ENCODE measurements at places on chromosomes 6 and 20. TPM values are rescaled to one million over a fixed set of nuclear protein-coding genes. Genes with fewer than 3 reads are reported as not detected.

DNA sequence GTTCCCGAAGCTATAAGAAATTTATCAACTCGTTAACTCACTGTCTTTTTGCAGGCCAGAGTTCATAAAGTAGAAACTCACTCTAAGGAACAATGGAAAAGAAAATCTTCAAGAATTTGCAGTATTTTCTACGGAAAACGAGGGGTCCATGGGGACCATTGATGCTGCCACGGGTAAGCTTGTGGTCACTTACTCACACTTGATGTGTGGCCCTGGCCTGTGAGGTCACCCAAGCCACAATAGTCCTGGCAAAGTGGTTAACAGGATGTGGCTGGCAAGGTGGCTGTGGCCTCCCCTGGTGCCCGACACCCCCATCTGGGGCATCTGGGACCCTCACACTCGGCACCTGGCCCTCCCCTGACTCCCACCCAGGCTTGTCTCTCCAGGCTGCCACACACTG, 123.4 kb downstream of the C6orf118 start:
- H3K27ac ChIP-seq, result no peak overlapping the region
- no peak for DNase-seq
- H3K4me3 ChIP-seq, result no peak overlapping the region
- H3K4me1 ChIP-seq, result no peaks in the 10 kb centered on the region
- H3K36me3 ChIP-seq, result no peaks in the 10 kb centered on the region

- no peak overlapping the region for H3K4me3 ChIP-seq
- H3K36me3 ChIP-seq, result no peaks in the 10 kb centered on the region
- DNase-seq, result no peak
- H3K27ac ChIP-seq, result no peak overlapping the region
- H3K27me3 ChIP-seq, result no peaks in the 10 kb centered on the region
These were observed 60.9 kb upstream of the SMIM8 start for GRCh38 chr6:87261534-87261933.

DNA sequence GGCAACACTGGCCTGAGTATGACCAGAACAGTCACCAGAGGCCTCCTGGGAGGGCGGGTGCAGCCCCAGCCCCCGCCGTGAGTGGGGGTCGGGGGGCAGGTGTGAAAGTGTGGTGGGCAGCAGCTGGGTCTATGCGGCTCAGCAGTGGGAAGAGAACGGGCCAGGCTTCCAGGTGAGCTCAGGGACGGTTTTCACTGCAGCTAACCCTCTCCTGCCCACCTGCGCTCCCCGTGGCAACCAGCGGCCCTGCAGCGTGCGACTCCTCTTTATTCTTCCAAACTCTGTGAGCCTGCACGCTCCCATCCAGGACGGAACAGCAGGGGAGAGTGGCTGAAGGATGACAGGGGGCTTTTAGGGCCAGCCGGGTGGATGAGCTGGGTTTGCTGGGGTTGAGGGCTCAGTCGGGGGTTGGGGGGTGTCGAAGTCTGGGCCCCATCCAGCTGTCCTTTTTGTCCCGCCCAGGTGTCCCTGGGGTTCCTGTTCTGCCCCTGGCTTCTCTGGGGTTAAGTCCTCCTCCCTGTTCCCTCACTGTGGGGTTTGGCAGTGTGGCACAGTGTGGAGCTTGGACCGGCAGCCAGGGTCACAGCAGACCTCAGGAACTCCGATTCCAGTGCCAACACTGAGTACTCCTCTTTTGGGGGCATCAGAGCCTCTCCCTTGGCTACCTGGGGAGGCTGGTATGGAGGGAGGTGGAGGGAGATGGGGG, 859 bp upstream of the BIRC7 start:
- no peak overlapping the region for H3K27ac ChIP-seq
- H3K4me3 ChIP-seq, result no peak overlapping the region
- H3K36me3 ChIP-seq, result no peaks in the 10 kb centered on the region
- no peaks in the 10 kb centered on the region for H3K27me3 ChIP-seq

- no peaks in the 10 kb centered on the region for H3K4me1 ChIP-seq
- DNase-seq, result no peak
- H3K27ac ChIP-seq, result no peak overlapping the region
- no peaks in the 10 kb centered on the region for H3K27me3 ChIP-seq
- H3K4me3 ChIP-seq, result no peak overlapping the region
These were observed 59.4 kb downstream of the PDSS2 start for GRCh38 chr6:107399935-107400334.

GRCh38 chr6:117933471-117933870, 26.4 kb downstream of the SLC35F1 start:
- H3K4me3 ChIP-seq, result no peak overlapping the region
- DNase-seq, result no peak
- no peaks in the 10 kb centered on the region for H3K27me3 ChIP-seq
- H3K27ac ChIP-seq, result no peak overlapping the region

Gene RAMACL
- total RNA-seq, result 2.7 TPM

- H3K4me1 ChIP-seq, result no peaks in the 10 kb centered on the region
- H3K36me3 ChIP-seq, result no peaks in the 10 kb centered on the region
- no peak for DNase-seq
- H3K27ac ChIP-seq, result no peak overlapping the region
- no peaks in the 10 kb centered on the region for H3K27me3 ChIP-seq
- H3K4me3 ChIP-seq, result no peak overlapping the region
These were observed 320.2 kb upstream of the POU3F2 start for GRCh38 chr6:98514073-98514720.

GRCh38 chr20:35595901-35596300, 19.7 kb upstream of the SPAG4 start:
- no peaks in the 10 kb centered on the region for H3K27me3 ChIP-seq
- H3K27ac ChIP-seq, result no peak overlapping the region
- no peaks in the 10 kb centered on the region for H3K36me3 ChIP-seq
- peaks cover 5% of the 10 kb centered on the region for H3K4me1 ChIP-seq

Gene MEP1A
- 0.09 TPM for total RNA-seq

DNA sequence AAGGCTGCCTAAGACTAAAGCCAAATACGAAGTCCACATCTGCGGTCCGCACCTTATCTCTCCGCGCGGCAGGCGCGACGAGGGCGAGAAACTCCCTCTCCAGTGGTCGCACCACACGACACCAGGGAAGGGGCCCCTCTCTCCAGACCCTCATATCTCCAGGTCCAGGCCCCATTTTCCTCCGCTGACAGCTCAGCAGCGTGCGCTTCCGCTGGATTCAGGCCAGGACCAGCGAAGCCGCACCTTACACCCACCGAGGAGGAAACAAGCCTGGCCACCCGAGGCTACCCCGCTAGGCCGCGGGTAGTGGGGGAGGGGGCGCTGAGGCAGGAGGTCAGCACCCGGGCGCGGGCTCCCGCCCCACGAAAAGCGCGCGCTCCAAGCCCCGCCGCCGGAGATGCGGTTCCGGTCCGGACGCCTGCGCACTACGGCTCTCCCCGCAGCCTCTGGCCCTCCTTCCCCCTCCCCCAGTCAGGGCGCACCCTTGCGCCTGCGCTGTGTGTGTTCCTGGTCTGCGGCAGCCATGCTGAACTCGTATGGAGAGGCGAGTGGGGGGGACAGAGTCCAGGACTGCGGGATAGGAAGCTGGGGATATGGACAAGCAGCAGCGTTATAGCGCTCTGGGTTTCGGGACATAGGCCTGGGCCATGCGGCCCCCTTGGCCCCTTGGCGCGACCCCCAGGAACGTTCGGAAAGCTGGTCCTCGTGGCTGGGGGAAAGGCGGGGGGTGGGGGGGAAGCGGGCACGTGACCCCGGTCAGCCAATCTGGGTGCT, at the start of gene BRD2:
Gene BRD2 (plus strand): TSS at position 502 of the 774 bp plus-strand sequence. CDS start 4,305 bp downstream, outside the sequence.
- DNase-seq, result peak; percentile 70
- peak within 1 kb of the TSS; percentile 100 for H3K27ac ChIP-seq
- H3K4me3 ChIP-seq, result peak within 1 kb of the TSS; percentile 92
- H3K36me3 ChIP-seq, result peaks cover 10% of the 10 kb centered on the region
